ENCODE measurements at places on chromosomes 11 and 22. TPM values are rescaled to one million over a fixed set of nuclear protein-coding genes. Genes with fewer than 3 reads are reported as not detected.

PLAAT5 gene
- total RNA-seq = not detected

MMP13 gene
- 0.13 TPM for total RNA-seq

CD44 gene
- 307 TPM for total RNA-seq

SLC22A8 gene
- total RNA-seq = not detected

UBQLN3 gene
- under 0.01 TPM for total RNA-seq

Measured in epithelial cell of alveolus of lung (primary cell).